Bone marrow (tissue), 2 donors: ENCODE measurements at places on chromosomes 2 and 18.

DNA sequence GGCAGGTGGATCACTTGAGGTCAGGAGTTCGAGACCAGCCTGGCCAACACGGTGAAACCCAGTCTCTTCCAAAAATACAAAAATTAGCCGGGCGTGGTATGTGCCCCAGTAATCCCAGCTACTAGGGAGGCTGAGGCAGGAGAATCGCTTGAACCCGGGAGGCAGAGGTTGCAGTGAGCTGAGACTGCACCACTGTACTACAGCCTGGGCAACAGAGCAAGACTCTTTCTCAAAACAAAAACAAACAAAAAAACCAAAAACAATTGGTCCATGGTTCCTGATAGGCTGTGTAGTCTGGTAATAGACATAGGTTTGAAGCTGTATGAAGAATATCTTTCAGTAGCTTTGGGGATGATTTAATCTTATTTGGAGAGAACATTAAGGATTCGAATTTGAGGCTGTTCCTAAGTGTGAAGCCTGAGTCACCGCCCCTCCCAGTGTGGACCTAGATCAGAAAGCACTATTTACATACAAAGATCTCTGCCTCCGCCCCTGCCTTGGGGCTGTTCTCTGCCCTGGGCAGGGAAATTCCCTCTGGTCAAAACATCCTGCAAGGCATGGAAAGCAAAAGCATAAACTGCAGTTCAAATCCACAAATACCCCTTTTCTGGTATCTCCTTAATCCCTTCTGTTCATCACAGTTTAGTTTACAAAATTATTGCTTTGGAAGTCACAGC, 52.8 kb upstream of the PMAIP1 start:
- DNase-seq, result no peak

- DNase-seq, result no peak
Measured at GRCh38 chr2:235347691-235348090, 146.2 kb upstream of the AGAP1 start.

DNA sequence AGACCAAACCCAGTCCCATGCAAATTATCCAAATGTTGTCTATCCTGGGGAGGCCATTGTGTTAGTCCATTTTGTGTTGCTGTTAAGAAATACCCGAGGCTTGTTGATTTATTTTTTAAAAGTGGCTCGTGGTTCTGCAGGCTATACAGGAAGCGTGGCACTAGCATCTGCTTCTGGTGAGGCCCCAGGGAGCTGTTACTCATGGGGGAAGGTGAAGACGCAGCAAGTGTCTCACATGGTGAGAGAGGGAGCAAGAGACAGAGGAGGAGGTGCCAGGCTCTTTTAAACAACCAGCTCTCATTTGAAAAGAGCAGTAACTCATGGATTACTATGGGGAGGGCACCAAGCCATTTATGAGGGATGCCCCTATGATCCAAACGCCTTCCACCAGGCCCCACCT, 80.3 kb upstream of the ARL4C start:
- no peak for DNase-seq

DNA sequence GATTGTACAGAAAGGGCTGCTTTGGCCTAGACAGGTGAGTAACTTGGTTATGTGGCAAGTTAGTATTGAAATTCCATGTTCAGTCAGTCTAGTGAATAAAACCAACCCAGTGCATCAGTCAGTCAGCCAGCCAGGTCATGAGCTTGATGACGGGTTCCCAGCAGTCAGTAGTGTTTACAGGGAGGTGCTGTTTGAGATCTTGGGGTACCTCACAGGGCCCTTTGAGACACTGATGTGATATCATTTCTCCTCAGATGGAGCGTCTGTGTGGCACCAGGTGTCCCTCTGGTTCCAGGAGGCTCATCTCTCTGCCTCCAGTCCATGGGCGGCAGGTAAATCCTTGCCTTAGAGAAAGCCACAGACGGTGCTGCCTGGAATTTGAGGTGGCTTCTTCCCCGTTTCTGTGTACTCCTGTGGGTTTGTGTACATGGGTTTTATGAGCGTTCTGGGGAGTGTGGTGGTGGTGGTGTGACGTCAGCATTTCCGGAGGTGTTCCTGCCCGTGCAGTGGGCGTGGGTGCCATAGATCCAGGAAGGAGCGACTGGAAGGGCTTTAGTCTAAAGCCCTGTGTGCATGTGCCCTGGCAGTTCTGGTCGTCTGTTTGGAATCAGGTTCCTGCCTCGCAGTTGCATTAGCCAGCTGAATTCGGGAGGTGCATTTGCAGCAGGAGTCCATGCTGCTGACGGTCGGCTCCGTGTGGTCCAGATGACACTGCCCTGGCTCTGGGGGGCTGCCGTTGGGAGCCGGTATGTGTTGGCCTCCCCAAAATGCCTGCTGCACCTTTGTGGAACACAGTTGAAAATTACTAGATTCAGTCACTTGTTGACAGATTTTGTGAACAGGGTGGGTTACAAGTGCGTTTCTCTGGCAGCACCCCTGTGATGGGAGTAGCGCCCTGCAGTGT, 2.1 kb downstream of the CTDP1 start:
- DNase-seq, result no peak

DNA sequence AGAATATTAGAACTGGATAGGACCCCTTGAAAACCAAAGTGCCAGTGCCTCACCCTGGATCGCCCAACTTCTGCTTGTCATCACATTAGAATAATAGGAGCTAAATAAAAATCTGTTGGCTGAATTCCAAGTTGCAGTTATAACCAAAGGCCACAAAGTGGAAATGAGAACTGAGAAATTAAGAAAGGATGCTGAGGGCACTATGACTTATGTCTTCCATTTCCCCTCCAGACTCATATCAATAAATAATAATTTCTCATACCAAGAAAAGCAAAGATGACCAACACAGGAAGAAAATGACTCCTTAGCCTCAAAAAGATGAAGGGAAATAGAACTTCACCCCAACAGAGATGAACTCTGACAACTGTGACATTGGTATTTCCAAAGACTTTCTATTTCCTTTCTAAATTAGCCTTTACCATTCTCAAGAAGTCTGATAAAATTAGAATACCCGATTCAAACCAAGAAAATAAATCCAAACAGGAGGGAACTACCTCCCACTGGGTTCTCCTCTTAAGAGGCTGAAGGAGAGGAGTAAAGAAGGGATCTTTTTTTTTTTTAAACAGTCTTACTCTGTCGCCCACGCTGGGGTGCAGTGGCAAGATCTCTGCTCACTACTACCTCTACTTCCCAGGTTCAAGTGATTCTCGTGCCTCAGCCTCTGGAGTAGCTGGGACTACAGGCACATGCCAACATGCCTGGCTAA, 46.5 kb upstream of the EPG5 start:
- DNase-seq, result no peak

DNA sequence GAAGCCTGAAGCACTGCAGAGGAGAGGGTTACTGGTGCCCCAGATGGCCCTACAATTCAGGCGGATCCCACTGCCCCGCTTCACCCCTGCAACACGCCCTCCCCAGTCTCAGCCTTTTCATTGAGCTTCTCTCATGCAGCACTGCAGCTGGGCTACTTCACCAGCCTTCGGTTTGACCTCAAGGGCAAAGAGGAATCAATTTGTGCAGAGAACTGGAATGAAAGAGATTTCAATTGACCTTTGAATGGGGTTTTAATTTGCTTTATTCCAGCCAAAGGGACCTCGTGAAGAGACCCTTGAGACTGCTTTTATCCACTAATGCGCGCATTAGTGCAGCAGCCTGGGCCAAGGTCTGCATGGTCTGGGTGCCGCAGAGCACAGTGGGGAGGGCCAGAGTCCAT, 8.8 kb upstream of the POMC start:
- DNase-seq, result no peak

GRCh38 chr2:196544906-196545433, 94.5 kb upstream of the CCDC150 start:
- DNase-seq, result no peak

DNA sequence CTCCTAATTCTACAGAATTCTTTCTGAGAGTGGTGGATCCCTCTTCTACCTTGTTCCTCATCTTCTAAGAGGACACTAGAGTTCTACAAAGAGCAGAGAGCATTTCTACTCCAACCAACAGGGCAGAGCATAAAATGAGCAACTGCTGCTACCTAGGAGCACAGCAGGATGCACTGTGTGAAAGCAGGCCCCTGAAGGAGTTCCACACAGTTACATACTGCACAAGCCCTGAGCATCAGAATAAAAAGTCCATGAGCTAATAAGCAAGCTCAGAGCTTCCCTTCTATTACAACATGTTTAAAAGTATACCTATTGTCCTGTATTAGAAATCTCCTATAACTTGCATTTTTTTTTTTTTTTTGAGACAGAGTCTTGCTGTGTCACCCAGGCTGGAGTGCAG, 8.4 kb downstream of the FHL2 start:
- no peak for DNase-seq

DNA sequence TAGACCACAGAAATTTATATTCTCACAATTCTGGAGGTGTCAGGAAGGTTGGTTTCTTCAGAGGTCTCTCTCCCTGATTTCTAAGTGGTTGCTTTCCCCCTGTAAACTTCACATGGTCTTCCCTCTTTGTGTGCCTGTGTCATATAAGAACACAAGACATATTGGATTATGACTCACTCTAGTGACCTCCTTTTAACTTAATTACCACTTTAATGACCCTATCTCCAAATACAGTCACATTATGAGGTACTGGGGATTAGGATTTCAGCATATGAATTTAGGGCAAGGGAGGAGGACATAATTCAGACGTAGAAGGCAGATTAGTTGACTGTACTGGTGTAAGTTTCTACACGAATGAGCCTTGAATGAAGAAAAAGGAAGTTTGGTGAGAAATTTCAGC, 38.2 kb upstream of the EPHA4 start:
- DNase-seq, result no peak

- no peak for DNase-seq
Measured at GRCh38 chr2:70938586-70938950, 2.9 kb downstream of the ATP6V1B1 start.

DNA sequence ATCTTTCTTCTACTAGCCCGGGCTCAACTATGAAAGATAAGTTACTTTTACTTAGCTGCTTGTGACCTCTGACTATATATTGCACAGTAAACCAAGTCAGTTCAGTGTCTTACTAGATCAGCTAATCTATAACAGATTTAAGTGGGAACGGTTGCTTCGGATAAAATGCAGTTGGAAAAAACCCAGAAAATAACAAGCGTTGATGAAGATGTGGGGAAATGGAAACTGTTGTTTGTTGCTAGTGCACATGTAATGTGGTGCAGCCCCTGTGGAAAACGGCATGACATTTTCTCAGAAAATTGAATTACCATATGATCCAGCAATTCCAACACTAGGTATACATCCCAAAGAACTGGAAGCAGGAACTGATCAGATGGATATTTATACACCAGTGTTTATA, 248.5 kb downstream of the PRKCE start:
- DNase-seq, result no peak

DNA sequence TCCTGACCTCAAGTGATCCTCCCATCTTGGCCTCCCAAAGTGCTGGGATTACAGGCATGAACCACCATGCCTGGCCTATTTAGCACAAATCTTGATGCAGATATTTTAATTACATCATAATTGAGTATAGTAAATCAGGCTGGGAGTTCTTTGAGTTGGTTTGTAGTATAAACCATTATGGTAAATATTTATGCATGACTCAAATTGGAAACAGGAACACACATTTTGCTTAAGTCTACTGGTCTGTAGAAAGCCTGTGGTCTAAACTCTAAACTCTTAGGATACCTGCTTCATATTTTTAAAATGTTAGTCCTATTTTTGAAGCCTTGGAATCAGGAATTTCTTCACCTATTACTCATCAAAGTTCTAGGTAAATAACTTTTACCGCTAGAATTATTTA, 16.8 kb downstream of the ASXL3 start:
- DNase-seq, result no peak

DNA sequence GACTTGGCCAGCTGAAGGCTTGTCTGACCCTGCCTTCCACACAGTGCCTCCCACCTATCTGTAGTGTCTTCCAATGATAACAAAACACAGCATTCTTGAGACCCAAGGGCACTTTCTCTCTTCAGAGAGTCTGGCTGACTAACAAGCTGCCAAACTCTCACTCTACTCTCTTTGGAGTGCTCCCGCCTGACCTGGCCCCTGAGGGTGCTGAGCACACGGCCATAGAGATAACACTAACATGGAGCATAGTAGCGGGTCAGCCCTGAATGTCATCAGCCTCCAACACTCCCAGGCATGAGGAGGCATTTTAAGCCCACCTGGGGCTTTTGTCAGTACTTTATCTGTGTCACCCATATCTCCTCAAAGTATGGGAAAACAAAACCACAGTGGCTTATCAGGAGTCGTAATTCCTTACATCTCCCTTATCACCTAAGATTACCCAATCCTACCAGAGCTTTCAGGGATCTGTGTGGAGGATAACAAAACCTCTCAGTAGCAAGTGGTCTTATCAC, 160.3 kb upstream of the TCF4 start:
- DNase-seq, result no peak

DNA sequence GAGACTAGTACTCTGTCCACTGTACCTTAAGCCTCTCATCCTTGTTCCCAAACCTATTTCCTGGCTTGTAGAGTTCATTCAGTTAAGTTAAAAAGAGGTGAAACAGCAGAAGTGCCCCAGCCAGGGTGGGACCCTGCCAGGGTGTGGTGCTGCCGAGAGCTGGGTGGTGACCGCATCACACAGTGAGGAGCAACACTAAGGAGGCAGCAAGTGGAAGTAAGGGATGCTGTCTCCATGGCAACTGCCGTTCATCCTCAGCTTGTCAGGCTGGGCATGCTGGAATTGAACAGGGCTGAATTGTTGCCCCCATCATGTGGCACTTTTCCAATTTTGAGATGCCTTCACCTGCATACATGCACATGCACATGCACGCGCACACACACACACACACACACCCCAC, 77.0 kb downstream of the VSNL1 start:
- DNase-seq, result no peak

- DNase-seq, result no peak
Measured at GRCh38 chr2:190763901-190764514, 115.1 kb downstream of the NAB1 start.

- DNase-seq, result no peak
Measured at GRCh38 chr2:214410128-214410775, 602 bp upstream of the VWC2L start.

GRCh38 chr18:24850532-24850931, 390.1 kb downstream of the HRH4 start:
- no peak for DNase-seq
